Fibroblast of the aortic adventitia (primary cell): ENCODE measurements at places on chromosomes 7 and 10. TPM values are rescaled to one million over a fixed set of nuclear protein-coding genes. Genes with fewer than 3 reads are reported as not detected.

DNA sequence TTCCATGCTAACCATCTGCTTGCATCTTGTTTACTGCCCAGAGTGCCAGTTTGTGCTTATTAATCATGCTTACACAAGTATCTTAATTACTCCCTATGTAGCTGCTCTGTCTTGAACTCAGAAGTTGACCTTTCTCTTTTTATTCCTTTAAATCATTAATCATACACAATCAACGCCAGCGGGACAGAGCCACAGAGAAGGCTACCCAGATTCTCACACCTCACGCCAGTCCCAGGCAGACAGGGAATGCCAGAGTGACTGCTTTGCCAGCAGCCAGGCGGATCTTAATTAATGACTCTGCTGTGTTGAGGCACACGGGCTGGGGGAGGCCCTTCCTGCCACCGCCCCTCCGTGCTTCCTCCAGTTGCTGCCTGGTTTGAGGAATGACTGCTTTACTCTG lies 229.4 kb downstream of the LRMDA start:
- no peak for DNase-seq

DNA sequence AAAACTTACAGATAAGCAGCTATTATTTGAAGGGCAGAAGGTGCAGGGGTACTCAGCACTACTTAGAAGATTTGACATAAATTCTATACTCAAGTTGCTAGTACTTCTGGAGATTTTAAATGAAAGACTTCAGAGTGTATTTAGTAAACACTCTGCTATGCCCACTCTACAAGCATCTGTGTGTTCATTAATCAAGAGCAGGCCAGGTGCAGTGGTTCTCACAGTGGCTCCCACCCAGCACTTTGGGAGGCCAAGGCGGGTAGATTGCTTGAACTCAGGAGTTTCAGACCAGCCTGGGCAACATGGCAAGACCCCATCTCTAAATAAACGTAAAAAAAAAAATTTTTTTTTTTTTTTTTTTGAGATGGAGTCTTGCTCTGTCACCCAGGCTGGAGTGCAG lies 38.9 kb upstream of the TOMM7 start:
- DNase-seq = no peak

DNA sequence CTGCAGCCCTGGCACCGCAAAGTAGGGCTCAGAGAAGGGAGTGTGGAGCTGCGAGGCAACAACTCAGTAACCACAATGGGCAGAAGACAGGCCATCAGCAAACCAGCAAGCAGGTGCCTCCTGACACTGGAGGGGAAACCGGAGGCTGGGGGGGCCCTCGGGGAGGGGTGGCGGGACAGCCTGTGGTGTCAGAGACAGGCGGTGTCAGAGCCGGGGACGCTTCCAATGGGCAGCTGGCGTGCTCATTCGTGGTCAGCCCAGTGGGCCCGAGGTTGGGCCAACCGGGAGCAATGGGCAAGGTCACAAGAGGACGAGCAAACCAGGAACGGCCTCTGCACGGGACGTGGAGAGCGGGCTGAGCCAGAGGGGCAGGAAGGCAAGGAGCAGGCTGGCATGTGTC lies 158.1 kb downstream of the MAD1L1 start:
- DNase-seq = no peak

- DNase-seq = no peak
Observed at GRCh38 chr7:1425292-1426136, 33.8 kb downstream of the MICALL2 start.

GRCh38 chr10:84114088-84114667 lies 25.1 kb upstream of the GHITM start:
- DNase-seq = no peak

DNA sequence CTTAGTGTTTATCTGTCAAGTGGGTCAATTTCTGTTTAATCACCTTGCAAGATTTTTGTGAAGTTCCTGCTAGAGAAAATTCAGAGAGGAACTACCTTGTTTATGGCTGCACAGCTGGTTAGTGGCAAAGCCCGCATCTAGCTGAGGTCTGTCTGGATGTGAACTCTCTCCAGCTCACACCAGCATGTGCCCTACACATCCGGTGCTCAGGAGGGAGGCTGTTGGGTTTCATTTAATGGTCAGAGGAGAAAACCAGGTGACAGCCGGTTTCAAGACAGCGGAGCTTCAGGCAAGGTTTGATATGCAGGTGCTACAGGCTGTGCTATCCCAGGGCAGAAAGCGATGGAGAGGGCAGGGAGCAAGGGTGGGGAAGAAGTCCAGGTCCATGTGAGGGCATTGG lies 351.1 kb downstream of the ACTR3B start:
- no peak for DNase-seq

DNA sequence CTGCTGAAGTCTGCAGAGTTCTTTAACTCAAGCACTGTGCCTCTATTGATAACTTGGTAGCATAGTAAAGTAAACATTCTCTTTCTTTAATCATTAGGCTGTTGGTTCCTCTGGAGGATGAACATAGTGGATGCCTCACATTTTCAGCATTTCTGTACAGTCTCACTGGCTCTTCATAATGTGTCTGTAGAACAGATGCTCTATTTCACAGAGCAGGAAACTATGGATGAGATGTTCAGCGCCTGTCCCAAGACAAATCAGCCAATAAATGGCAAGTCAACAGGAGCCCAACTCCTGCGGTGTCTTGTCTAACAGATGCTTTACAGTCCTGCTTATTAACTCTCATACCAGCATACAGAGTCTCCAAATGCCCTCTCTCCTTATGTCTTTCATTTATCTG lies 36.5 kb downstream of the NRBF2 start:
- DNase-seq = no peak

- DNase-seq = peak; percentile 22
Observed at GRCh38 chr7:23895666-23896096, 185.7 kb downstream of the STK31 start.

DNA sequence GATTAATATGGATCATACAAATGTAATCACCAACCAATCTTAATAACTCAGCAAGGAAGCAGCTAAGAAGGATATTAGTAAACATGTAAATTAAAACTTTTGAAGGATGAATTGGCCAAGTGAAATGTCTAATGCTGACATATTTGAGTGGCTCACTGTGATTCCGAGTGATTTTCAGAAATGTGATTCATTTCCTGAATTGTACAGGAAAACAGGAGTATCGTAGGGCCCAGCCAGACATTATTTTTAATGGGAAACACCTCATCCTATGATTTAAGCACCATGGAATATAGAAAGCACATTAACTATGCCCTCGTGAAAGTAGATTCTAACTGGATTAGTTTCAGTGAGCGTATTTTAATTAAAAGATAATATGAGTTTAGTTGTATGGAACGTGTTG lies 82.3 kb downstream of the LHFPL3 start:
- no peak for DNase-seq

- no peak for DNase-seq
Observed at GRCh38 chr7:156496363-156496769, 144.2 kb upstream of the RNF32 start.

Gene SLC16A9
- total RNA-seq = 0.25 and 1.5 TPM in 2 replicates

- DNase-seq = no peak
Observed at GRCh38 chr7:27240015-27240731, 2.4 kb upstream of the EVX1 start.

Gene FEZF1
- not detected in 2 replicates for total RNA-seq

GRCh38 chr10:7411671-7412128 lies 866 bp upstream of the SFMBT2 start:
- DNase-seq = no peak

- DNase-seq = peak; percentile 40
Observed at GRCh38 chr10:17200001-17200911, 1.2 kb downstream of the TRDMT1 start.

DNA sequence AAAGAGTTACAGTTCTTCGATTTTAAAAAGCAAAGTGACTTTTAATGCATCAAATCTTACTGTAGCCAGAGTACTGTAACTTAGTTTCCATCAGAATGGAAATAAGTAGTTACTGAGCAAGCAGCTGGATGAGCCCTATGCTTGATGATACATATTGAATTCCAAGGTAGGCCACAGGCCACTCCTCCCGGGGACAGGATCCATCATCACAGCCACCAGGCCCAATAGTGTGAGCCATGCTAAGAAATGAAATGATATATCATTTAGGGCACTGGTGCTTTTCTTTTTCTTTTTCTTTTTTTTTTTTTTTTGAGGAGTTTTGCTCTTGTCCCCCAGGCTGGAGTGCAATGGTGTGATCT lies 42.9 kb upstream of the TOMM7 start:
- DNase-seq = no peak

Gene ZCCHC24
- total RNA-seq = 38.8 and 56.0 TPM in 2 replicates

Gene PIK3CG
- total RNA-seq = 0.08 TPM in 1 of 2 replicates, not detected in the other

- DNase-seq = no peak
Observed at GRCh38 chr7:45151967-45152366, 5.6 kb upstream of the RAMP3 start.

- DNase-seq = peak; percentile 96
Observed at GRCh38 chr10:33706191-33706590, 371.7 kb upstream of the NRP1 start.

- peak; percentile 37 for DNase-seq
Observed at GRCh38 chr10:132265890-132266496, 41.8 kb downstream of the STK32C start.

- no peak for DNase-seq
Observed at GRCh38 chr7:94265456-94265855, 129.2 kb upstream of the COL1A2 start.

- peak; percentile 35 for DNase-seq
Observed at GRCh38 chr10:95295031-95295755, 4.4 kb upstream of the PDLIM1 start.

Gene TFEC
- total RNA-seq = 0.16 and 0.36 TPM in 2 replicates

DNA sequence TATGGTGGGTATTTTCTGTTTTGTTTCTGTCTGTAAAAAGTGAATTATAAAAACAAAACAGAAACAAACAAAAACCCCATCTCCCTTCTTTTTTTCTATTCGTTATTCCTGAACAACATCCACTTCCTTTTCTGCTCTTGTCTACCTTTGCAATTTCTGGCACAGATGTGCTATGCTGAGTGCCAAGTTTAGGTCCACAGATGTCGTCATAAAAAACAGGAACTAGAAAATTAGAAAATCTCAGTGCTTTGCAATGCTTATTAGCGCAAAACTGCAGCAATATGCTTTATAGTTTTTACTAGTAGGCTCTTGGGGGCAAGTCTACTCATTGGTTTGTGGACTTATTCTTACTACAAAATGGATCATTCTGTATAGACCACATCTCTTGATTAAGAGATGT lies 94.2 kb upstream of the PRKCQ start:
- no peak for DNase-seq

DNA sequence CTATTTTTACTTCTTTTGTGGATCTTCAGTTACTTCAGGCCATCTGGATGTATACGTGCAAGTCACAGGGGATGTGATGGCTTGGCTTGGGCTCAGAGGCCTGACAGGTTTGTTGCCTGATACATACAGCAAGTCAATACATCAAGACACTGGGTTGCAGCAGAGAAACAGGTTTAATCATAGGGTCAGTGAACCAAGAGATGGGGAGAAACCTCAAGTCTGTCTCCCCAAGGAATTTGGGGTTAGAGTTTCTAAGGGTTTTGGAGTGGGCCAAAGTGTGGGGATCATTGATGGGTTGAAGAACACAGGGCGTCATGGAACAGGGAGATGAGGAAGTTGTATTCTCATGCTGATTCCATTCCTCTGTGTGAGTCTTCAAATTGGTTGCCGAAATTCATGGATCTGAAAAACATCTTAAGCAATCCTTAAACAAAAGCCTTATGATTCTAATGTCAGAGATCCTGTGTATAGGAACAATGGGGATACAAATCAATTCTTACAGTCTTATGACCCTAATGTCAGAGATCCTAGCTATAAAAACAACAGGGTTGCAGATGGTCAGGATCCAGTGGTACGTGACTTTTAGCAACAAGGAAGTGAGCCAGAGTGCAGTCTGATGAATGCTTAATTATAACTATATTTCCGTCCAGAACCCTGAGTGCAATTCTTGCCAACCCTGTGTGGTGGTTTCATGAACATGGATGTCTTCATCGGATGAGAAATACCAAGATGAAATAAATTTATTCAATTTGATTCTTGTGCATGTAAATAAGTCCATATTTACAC lies 18.9 kb downstream of the OTUD1 start:
- no peak for DNase-seq

DNA sequence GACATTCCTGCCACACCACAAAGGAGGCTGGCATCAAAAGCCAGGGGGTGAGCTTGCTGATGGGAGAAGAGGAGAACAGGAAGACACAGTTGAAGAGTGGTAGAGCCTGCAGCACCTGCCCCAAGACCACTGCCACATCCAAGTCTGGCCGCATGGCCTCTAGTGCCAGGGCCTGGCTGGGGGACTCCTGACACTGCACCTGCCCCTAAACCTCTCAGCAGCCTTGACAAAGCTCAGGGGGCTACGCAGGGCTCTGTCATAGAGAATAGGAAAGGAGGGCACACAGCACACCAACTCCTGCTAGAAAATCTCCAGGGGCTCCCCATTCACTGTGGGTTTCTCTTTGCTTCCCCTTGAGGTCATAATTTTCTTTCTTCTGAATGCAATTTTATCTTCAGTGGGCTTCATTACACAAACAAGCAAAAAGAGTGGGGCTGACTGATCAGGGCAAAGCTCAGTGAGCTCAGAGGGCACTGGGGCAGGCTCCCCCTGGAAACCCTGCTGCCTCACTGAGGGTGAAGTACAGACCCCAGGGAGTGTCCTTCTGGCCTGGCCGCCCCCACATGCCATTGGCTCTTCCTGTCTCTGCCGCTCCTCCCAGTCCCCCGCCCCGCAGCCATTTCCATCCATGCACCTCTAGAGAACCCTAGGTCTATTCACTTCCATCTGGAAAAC lies 37.2 kb downstream of the VOPP1 start:
- DNase-seq = no peak

DNA sequence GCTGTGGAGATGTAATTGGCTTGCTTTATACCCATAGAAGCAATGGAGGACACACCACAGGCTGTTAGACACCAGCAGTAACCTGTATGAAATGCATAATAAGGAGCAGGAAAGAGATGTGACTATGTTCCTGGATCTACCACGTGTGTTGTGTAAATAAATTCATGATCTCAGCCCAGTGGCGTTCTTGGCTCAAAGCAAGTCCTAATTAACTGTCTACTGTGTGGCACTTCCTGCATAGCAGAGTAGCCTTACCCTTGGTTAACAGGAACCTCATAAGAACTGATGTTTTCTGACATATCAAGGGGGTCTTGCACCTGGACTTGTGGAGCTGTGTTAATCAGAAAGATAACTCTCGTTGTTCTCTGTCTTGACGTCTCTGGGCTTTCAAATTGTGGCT lies 25.7 kb upstream of the FAM180A start:
- DNase-seq = no peak

- no peak for DNase-seq
Observed at GRCh38 chr10:116526219-116526618, 19.5 kb upstream of the PNLIP start.
